Activated naive CD4-positive, alpha-beta T cell treated with anti-CD3 and anti-CD28 coated beads for 36 hours (primary cell): ENCODE measurements at places on chromosomes 6 and 20. TPM values are rescaled to one million over a fixed set of nuclear protein-coding genes. Genes with fewer than 3 reads are reported as not detected.
A peak's percentile ranks its signal among the peaks of the same experiment; 100 is the strongest.

DNA sequence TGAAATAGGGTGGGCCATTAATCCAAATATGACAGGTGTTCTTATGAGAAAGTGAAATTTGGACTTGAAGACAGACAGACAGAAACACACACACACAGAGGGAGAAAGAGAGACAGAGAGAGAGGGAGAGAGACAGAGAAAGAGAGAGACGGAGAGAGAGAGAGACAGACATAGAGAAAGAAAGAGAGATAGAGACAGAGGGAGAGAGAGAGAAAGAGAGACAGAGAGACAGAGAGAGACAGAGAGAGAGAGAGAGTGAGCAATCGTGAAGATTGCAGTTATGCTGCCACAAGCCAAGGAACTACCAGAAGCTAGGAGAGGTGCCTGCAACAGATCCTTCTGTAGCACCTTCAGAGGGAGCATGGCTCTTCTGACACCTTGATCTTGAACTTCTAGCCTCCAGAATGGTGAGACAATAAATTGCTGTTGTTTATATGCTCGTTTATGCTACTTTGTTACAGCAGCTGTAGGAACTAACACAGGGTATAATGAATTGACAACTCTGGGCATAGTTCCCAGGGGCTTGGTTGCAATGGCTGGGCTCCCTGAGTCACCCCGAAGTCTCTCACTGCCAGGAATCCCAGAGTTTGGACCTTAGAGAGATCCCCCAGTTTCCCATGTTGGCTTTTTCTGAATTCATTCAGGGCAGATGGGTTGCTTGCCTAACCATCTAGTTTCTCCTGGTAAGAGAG is 44.7 kb upstream of the ECI2 start:
- H3K36me3 ChIP-seq, result no peaks in the 10 kb centered on the region
- peaks cover under 1% of the 10 kb centered on the region for H3K4me1 ChIP-seq
- H3K27ac ChIP-seq, result no peak overlapping the region
- H3K4me3 ChIP-seq, result no peak overlapping the region

GRCh38 chr20:20223981-20224380 is 143.9 kb upstream of the INSM1 start:
- H3K36me3 ChIP-seq, result no peaks in the 10 kb centered on the region
- H3K4me1 ChIP-seq, result no peaks in the 10 kb centered on the region
- peaks cover 11% of the 10 kb centered on the region for H3K27me3 ChIP-seq
- no peak overlapping the region for H3K4me3 ChIP-seq
- H3K27ac ChIP-seq, result no peak overlapping the region

- no peak for DNase-seq
- H3K4me3 ChIP-seq, result no peak overlapping the region
- no peaks in the 10 kb centered on the region for H3K4me1 ChIP-seq
- H3K36me3 ChIP-seq, result no peaks in the 10 kb centered on the region
Observed at GRCh38 chr6:133040094-133040802, 200.9 kb upstream of the EYA4 start.

The SRMS gene
- total RNA-seq, result not detected

- DNase-seq, result no peak
- H3K36me3 ChIP-seq, result peaks cover 5% of the 10 kb centered on the region
- peak within 1 kb of the TSS; percentile 46 for H3K27ac ChIP-seq
- H3K4me3 ChIP-seq, result no peak within 1 kb of the TSS
- no peaks in the 10 kb centered on the region for H3K27me3 ChIP-seq
- peaks cover 10% of the 10 kb centered on the region for H3K4me1 ChIP-seq
Observed at GRCh38 chr20:32858701-32859372, at the start of gene EFCAB8. TSS of gene EFCAB8 (plus strand) at chr20:32858923. CDS start at chr20:32863793, 4,870 bp downstream.

The CCN5 gene
- total RNA-seq, result not detected

GRCh38 chr6:136123468-136123867 is 126.6 kb downstream of the MTFR2 start:
- no peaks in the 10 kb centered on the region for H3K4me1 ChIP-seq
- H3K27ac ChIP-seq, result no peak overlapping the region
- no peaks in the 10 kb centered on the region for H3K36me3 ChIP-seq
- H3K4me3 ChIP-seq, result no peak overlapping the region
